ENCODE measurements at places on chromosomes 13 and 19.
A peak's percentile ranks its signal among the peaks of the same experiment; 100 is the strongest.

- no peak for DNase-seq
Measured at GRCh38 chr19:12093777-12094176, 29.2 kb downstream of the ZNF844 start.

GRCh38 chr13:24323036-24323738 lies 13.8 kb downstream of the C1QTNF9 start:
- DNase-seq = no peak

DNA sequence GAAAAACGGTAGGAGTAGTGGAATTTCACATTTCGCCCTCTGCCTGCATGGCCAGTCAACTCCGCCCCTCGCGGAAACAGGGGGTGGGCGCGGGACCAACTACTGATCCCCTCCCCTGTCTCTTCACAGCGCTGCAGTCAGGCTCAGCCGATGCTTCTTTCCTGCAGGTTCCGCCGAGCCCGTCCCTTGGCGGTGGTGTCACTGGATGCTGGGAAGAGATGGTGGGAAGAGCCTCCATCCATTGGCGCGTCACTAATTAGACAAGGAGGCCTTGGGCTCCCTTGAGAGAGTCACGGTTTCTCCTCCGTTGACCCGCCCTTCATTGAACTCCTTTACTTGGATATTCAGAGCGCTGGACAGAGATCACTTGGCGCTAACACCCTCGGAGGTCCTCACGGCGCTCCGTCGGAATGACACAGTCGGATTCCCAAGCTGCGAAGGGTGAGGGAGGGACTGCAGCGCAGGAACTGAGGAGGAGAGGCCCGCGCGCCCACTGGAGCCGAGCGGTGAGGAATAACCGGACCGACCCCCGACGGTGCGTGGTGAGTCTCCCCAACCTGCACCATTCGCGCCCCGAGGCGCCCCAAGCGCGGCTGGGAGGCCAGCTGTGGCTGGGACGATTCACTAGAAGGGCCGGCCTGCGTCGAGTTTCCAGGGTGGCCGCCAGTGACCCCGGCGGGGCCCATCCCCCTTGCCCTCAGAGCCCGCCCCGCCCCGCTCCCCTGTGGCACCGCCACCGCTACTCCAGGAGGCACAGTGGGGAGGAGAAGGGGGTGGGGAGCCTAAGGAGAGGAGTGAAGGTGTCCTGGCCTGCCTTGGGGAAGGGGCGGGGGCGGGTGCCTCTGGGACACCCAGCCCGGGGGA lies 11.2 kb upstream of the CEACAM21 start:
- no peak for DNase-seq

GRCh38 chr19:8610041-8610935 lies at the start of gene ADAMTS10:
Gene ADAMTS10 (minus strand): TSS chr19:8610715. CDS start chr19:8605710, 5,005 bp downstream.
- peak; percentile 28 for DNase-seq

DNA sequence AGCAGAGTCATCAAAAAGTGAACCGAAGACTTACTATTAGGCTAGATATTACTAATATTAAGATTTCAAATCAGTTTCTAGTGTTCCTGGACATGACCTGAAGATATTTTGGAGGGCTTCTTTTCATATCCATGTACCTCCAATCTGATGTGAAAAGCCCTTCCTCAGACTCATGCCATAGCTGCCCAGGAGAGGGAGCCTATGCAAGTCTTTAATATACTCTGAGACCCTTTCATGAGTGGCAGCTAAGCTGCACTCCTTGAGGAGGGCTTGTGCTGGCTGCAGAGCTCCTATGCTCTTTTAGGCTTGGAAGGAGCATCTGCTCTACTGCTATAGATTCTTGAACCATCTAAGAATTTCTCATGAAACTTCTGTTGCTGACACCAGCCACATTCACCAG lies 715.3 kb downstream of the OLFM4 start:
- no peak for DNase-seq

DNA sequence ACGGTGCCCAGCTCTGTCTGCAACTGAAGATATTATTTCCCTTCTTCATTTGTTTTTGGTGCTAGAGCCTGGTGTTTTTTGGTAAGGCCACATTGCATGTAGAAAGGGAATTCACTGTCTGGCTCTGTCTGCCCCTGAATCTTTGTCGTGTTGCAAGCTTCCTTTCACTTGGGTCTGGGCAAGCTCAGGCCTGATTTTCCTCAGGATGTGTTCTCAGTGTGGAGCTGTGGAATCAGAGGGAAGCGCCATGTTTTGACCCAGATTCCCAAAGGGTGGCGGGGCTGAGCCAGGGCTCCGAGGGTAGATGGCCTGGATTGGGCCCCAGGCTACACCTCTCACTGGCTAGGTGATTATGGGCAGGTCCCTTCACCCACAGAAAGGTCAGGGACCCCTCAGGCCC lies 8.6 kb downstream of the PRKCSH start:
- DNase-seq = no peak

GRCh38 chr19:3479177-3479833 lies 1.0 kb downstream of the SMIM24 start:
- no peak for DNase-seq

GRCh38 chr13:41649659-41650058 lies 192.3 kb downstream of the RGCC start:
- no peak for DNase-seq

DNA sequence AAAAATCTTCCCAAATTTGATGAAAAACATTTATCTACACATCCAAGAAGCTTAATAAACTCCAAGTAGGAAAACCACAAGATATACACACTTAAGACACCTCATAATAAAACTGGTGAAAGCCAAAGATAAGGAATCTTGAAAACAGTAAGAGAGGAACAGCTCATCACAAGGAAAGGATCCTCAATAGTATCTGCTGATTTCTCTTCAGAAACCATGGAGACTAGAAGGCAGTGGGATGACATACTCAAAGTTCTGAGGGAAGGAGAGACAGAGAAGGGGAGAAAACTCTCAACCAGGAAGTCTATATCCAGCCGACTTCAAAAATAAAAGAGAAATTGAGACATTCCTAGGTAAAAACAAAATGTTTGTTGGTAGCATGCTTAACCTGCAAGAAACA lies 45.7 kb downstream of the LNX2 start:
- no peak for DNase-seq

GRCh38 chr19:13942023-13942684 lies 3.9 kb upstream of the PODNL1 start:
- no peak for DNase-seq

DNA sequence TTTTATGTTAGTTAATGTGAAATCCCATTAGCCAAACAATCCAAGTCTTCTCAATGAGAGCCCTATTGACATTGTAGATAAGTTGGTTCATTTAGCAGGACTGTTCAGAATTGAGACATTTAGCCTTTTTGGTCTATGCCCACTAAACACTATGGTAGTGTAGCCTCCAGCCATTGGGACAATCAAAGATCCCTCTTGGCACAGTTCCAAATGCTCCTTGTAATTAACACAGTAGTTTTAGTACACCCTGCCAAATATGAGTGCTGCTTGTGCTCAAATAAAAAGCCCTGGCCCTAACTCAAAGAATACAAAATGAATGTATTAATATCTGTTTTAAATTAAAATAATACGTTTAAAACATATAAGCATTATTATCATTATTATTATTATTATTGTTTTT lies 15.4 kb upstream of the FAM216B start:
- DNase-seq = no peak

- DNase-seq = no peak
Measured at GRCh38 chr13:105231579-105231978, 1303.9 kb downstream of the EFNB2 start.

DNA sequence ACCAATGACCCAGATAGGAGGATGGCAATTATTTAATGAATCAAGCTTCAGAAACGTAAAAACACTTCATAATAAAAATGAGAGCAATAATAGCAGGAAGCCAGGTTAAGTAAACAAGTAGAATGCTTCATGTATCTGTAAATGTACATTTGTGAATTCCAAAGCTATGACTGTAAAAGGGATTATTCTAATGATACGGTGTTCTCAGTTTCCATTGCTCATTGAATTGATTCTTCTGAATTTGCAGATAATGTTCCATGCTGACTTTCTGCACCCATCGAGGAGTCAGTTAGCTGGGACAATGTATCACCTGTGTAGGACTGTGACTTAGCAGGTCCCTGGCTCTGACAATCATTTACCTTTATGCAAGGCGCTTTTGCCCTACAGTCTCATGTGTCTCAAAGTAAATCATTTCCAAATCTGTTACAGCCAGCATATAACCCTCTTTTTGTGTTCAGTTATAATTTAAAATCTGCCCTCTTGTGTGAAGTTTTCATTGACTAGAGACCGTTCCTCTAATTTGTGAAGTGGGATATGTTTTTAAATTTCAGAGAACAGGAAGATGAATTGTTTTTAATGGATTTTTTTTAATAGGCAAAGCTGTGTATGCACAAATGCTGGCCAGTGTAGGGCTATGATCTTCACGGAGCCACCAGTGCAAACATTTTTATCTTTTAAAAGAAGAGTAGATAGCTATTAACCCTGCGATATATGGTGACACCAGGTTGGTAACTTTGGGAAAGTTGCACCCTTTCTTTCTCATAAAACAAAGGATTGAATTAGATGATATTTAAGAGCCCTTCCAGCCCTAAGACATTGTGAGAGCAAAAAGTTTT lies 267.1 kb downstream of the KLF5 start:
- no peak for DNase-seq

DNA sequence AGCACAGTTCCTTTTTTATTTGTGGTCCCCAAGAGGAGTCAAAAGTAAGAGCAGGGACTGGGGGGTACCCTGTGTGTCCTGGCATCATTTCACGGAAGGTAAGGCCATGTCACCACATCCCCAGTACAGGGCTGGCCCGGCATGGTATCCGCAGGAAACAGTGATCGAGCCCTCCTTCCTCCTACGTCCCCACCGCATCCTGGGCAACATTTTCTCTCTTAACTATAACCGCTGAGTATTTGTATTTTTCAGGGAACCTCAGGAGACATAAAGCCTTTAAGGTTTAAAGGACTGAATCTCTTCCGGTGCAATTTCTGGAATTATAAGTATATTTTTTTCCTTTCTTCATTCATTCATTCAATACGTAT lies 13.6 kb upstream of the LATS2 start:
- no peak for DNase-seq

DNA sequence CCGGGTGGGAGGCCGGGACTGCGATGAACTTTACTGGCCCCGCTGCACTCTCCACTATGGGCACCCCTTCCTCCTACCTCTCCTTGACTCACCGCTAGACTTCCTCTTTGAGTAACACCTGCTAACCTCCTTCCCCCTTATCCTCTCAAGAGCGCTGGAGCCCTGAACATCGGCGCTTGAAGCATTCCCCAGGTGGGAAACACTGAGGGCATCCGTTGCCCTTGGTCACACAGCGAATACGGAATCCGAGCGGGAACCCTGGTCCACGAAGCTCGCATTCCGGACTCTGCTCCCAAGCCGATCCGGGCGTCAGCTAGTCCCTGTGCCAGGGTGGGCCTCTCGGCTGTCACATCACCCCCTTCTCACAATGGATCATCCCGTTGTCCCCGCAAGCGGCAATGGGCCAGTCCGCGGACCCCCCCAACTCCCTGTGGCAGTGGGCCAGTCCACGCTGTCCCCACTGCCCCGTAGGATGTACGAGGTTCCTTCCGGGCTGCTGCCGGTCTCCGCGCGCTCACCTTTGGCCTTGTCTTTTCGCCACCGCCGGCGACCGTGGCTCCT lies 4.2 kb downstream of the LIPE start:
- peak; percentile 57 for DNase-seq

DNA sequence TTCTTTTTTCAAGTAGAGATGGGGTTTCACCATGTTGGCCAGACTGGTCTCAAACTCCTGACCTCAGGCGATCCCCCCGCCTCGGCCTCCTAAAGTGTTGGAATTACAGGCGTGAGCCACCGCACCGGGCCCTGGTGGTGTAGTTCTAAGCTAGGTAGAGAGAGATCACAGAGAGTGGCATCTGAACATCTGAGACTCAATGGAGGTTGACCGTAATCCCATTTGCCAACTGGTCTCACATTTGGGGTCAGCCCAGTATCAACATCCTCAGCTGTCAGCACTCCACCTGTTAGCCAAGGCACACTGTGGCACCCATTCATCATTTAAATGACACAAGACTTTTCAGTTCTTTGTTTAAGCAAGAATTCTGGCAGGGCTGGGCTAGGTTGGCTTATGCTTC lies 8.1 kb downstream of the SELENOW start:
- DNase-seq = no peak

- DNase-seq = peak; percentile 25
Measured at GRCh38 chr13:33678906-33679657, 138.9 kb upstream of the RFC3 start.

DNA sequence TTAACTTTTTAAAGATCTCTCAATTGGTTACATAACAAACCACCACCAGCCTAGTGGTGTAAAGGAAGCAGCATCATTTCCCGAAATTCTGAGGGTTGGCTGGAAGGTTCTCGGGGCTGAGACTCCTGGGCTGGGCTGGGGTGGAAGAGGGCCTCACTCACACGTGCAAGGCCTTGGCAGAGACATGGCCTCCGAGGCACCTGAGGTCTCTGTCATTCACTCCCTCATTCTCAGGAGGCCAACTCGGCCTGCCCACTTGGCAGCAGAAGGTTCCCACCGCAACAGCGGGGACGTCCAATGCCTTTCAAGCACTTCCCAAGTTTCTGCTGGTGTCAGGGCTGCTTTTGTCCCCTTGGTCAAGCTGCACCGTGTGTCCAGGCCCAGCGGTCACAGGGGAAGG lies 18.6 kb upstream of the RASA3 start:
- DNase-seq = no peak

DNA sequence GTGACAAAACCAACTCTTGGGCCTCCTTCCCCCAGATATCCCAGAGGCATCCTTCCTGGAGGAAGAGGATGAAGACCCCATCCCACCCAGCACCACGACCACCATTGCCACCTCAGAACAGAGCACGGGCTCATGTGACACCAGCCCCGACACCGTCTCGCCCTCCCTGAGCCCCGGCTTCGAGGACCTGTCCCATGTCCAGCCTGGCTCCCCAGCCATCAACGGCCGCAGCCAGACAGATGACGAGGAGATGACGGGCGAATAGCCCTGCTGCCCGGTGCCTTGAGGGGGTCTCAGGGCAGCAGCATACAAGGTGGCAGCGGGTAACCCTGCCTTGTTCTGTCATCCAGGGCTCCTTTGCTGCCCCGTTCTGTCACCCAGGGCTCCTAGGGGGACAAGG lies 3.3 kb upstream of the UBA52 start:
- DNase-seq = no peak

All from dorsolateral prefrontal cortex (tissue), 122 donors.